ENCODE measurements at places on chromosomes 16 and 17.
A peak's percentile ranks its signal among the peaks of the same experiment; 100 is the strongest.

DNA sequence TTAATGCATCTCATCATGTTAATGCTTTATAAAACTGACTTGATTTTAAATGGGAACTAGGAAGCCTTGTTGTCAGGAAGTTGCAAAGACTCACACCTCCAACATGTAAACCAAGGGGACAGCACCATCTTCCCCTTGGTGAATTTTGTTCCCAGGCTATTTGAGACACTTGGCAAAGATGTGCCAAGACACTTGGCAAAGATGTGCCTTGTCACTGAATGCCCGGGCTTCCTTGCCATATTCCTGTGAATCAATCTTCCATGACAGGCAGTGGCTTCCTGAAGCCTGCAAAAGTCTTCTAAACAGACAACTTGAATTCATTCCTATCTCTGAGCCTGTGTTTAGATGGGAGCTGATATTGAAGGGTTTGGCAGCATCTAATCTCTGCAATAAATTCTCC is 465.4 kb upstream of the C16orf82 start:
- no peak for DNase-seq

GRCh38 chr16:88005181-88005581 is 53.9 kb downstream of the BANP start:
- DNase-seq = no peak

GRCh38 chr16:28910086-28911031 is 14.7 kb downstream of the RABEP2 start:
- DNase-seq = no peak

DNA sequence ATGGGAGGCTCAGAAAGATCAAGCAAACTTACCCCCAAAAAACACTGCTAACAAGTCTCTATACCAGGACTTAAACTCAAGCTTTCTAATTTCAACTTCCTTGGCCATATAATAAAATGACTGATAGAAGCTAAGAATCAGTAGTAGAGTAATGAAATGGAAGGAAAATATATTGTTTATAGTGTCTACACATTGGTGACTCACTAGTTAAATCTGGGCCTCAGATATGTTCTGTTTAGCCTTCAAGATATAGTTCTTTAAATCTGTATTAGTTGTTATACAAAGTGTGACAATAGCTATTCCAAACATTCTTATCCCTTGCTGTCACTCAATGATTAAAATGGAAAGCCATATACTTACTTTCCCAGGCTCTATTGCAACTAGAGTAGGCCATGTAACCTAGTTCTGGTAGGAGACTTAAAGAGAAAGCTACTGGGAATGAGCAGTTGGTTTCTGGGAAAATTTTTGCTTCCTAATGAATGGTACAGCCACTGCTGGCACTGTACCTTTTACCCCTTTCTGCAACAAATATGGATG is 18.3 kb downstream of the SSH2 start:
- DNase-seq = no peak

GRCh38 chr17:77427391-77427991 is 286.7 kb downstream of the SEC14L1 start:
- DNase-seq = no peak

DNA sequence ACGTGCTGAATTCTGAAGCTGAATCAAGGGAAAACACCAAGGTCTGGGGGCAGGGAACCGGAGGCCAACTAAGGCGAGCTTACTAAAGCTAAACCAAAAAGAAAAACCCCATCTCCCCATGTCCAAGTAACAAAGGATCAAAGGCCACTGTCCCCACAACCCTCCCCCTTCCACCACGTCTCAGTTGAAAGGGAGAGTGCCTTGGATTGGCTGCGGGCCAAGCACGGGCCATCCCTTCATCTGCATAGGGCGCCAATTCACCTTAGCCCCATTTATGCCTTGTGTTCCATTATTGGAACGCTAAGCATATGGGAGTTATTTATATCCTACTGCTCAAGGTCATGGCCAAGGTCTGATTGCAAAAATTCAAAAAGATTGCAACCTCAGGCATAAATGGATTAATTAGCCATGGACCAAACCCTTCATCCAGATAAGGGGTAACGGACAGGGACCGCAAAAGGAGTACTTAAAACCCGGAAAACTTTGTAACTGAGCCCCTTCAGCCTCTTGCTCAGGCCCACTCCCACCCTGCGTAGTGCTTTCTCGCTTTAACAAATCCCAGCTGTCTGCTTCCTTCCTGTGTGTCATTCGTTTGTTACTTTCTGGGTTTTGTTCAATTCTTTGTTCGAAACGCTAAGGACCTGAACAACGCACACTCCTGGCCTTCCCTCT is 740 bp upstream of the ATP6V0D1 start:
- DNase-seq = no peak

DNA sequence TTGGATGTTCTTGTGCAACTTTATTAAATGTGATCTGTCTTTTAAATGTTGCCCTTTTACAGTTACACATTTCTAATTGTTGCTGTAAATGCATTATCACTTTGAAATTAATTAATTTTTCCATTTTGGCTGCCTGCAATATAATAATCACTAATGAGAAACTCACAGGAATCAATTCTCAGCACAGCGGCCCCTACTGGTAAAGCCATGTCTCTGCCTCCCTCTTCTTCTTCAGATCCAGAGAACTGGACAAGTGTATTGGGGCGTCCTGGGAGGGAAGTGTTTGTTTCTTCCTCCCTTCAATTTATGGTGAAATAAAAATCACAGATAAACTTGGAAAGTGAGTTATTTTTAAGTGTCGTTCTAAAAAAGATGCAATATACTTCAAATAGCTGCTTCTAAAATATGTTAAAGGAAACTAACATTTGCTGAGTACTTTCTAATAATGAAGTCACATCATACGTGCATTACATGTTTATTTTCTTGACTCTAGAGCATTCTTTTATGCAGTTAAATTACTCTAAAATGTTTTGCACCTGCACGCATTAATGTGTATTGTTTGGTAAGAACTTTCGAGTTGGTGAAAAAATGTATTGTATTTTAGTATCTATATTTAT is 338.0 kb downstream of the WWOX start:
- DNase-seq = no peak

- peak; percentile 72 for DNase-seq
These were observed 22.9 kb upstream of the CORO6 start for GRCh38 chr17:29645515-29646051.

GRCh38 chr17:52930145-52930544 is 771.6 kb upstream of the CA10 start:
- no peak for DNase-seq

GRCh38 chr17:32127158-32127897 is 15.0 kb upstream of the RHOT1 start:
- DNase-seq = peak; percentile 31

DNA sequence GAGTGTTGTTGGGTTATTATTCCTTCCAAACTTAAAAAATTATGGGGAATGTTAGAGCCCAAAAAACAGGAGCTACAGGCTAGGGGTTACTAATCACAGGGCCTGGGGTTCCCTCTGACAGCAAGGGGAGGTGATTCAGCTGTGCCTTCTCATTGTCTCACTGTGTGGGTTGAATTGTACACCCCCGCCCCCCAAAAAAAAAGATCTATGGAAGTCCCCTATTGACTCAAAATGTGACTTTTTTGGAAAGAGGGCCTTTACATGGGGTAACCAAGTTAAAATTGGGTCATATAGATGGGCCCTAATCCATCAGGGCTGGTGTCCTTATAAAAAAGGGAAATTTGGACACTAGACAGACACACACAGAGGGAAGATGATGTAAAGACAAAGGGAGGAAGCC is 190.2 kb downstream of the SOX9 start:
- DNase-seq = no peak

DNA sequence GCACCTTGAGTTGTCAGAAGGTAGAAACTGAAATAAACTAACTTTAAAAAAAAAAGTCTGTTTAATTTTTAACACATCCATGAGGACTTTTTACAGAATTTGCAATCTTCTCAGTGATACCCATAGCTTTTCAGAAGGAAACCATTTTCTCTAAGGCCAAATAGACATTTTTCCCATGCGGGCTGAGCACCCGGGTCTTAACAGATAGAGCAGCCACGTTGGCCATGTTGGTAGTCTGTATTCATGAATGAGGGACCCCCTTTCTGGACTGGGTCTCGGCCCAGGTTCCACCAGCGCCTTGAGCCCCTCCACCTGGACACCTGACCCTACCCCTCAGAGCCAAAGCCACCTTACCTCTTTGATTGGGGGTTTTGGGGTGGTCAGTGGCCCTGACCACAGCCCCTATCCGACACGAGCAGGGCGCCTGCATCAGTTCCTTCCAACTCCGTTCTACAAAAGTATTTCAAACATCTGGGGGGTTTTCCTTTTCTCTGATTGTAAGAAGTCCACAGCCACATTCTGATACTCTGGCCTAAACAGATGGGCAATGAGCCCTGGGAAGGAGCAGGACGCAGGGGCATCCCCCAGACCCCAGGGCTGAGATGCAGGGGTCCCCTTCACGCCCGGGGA is 18.0 kb downstream of the CIBAR2 start:
- no peak for DNase-seq

DNA sequence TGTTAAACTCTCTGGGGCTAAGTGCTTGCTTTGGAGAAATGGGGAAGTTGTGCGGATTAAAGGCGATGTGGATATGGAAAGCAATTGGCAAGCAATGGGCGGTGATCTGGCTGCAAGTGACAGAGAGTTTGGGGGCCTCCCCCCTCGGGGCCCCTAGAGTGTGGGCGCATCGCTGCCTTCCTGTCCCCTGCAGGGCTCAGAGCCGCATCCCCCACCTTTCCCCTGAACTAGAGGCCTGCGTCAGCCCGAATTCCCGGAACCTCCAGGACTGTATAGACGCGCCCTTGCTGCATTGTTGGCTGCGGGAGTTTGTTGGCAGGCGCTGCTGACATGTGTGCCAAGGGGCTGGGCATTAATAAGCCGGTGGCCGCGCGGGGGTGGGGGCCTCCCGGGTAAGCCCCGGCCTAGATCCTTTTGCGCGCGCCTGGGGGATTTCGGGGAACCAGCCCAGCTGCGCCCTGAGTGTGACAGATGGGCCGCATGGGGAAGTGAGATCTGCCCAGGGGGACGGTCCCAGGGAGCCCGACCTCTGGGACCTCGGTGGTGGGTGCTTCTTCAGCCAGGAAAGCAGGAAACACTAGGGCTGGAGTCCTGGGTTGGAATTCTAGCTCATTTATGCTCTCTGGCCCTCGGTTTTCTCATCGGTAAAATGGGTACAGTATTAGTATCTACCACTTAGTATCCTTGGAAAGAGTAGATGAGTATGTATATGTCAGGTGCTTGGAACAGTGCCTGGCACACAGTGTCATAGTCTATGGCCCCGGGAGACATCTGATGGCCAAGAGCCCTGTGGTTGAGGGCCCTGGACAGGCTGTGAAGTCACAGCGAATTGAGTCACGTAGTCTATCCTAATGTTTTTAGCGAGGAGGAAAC is 1.0 kb downstream of the EEF2K start:
- DNase-seq = peak; percentile 39

- no peak for DNase-seq
These were observed 96.0 kb downstream of the WDR59 start for GRCh38 chr16:74888888-74889287.

- DNase-seq = no peak
These were observed 19.9 kb downstream of the CYB5D2 start for GRCh38 chr17:4162775-4163466.

DNA sequence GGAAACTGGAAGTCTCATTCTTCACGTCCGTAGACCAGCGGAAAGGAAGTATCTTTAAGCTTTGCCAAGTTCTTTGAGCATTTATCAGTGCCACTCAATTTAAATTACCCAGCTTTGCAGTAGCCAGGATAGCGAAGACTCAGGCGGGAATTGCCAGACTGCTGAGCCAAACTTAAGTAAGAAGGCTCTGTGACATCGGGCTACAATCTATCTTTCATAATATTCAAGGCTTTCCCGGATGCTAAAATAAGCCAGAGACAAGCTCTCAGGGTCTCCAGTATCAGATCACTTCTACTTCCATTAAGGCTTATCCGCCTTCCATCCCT is 436 bp upstream of the BRIP1 start:
- DNase-seq = no peak

- DNase-seq = no peak
These were observed 105.2 kb downstream of the C16orf95 start for GRCh38 chr16:87212026-87212425.

GRCh38 chr17:1724869-1725641 is 551 bp downstream of the WDR81 start:
- no peak for DNase-seq

- DNase-seq = no peak
These were observed 213.3 kb downstream of the MRTFB start for GRCh38 chr16:14284371-14284770.

DNA sequence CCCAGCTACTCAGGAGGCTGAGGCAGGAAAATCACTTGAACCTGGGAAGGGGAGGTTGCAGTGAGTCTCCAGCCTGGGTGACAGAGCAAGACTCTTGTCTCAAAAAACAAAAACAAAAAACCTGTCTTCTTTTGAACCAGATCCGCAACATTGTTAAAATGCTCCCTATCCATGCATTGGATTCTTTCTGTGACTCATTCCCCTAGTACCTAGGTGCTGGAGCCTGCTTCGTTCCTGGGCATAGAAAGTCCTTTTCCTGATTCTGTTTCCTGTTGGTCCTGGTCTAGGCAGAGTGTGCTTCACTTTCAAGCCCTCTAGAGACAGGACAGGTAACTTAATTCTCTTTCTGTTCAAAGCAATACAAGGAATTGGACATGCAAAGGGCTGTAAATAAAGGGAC is 5.2 kb downstream of the EPN2 start:
- no peak for DNase-seq

GRCh38 chr17:58756246-58757161 is 850 bp downstream of the PPM1E start:
- DNase-seq = no peak

- no peak for DNase-seq
These were observed 31.2 kb downstream of the PIMREG start for GRCh38 chr17:6475411-6475810.

- no peak for DNase-seq
These were observed 8.6 kb upstream of the GSG1L start for GRCh38 chr16:28072087-28072486.

GRCh38 chr16:50311891-50312501 is 45.6 kb downstream of the ADCY7 start:
- no peak for DNase-seq

DNA sequence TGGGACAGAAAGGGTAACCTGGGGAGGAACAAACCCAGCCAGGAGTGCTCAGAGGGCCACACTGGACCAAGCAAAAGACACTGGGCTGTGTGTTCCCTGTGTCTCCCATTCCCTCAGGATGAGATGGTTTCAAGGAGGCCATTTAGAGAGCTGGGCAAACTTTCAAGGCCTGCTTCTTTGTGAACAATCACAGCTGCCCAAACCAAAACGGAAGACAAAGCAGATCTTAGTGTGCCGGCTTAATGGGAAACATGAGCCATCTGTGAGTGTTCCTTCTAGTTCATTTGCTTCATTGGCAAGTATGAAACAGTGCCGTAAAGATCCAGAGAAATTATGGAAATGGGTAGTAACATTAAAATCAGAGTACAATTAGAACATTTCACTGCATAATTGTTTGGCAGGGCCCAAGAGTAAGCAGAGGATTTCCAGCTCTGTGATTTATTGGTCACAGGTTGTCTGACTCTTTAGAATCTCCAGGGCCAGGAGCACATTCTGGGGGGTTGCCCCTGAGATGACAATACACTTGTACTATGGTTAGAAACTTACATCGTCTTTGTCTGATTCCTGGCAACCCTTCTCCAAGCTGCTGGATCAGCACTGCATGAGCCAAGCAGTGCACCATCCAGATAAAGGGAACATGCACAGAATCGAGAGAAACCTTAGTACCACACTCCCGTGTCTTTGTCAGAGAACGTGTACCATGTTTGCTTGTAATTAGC is 412.1 kb downstream of the RBFOX1 start:
- no peak for DNase-seq

- DNase-seq = no peak
These were observed 75.8 kb upstream of the TRAP1 start for GRCh38 chr16:3793161-3793576.
